Right ventricle myocardium inferior (tissue), 1 donor: ENCODE measurements at places on chromosomes 2 and 18. TPM values are rescaled to one million over a fixed set of nuclear protein-coding genes. Genes with fewer than 3 reads are reported as not detected.

Gene LYPD6
- total RNA-seq, result 0.14 TPM

DNA sequence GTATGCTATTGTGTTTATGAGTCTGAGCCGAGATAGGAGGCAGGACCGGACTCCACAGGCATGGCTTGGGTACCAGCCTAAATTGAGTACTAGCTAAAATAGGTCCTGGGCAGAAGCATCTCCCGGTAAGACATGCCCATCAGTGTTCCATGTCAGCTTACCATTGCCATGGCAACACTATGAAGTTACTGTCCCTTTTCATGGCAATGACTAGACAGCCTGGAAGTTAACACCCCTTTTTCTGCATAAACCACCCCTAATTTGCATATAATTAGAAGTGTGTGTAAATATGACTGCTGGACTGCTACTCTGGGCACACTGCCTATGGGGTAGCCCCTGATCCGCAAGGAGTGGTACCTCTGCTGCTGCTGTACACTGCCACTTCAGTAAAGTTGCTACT lies 1005.1 kb upstream of the FAM98A start:
- no peak for DNase-seq

DNA sequence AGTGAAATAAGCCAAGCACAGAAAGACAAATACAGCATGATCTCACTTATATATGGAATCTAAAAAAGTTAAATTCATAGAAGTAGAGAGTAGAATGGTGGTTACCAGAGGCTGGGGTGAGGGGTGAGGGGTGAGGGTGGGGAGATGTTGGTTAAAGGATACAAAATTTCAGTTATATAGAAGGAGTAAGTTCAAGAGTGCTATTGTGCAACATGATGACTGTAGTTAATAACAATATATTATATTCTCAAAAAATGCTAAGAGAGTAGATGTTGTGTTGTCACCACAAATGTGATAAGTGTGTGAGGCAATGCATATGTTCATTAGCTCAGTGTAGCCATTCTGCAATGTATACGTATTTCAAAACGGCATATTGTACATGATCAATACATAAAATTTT lies 26.4 kb upstream of the GULP1 start:
- no peak for DNase-seq

Gene GAD1
- total RNA-seq, result not detected

GRCh38 chr2:109162999-109163398 lies 34.0 kb downstream of the SH3RF3 start:
- no peak for DNase-seq

- DNase-seq, result no peak
Measured at GRCh38 chr18:67731851-67732250, 215.3 kb upstream of the DSEL start.

GRCh38 chr2:181683518-181684453 lies 3.5 kb upstream of the NEUROD1 start:
- no peak for DNase-seq

Gene NT5C1B
- total RNA-seq, result not detected

GRCh38 chr2:215843579-215843978 lies 169.8 kb downstream of the MREG start:
- DNase-seq, result no peak
